Esophagus squamous epithelium (tissue), 5 donors: ENCODE measurements at places on chromosomes 5 and 9.

- no peak for DNase-seq
These were observed 33.5 kb downstream of the STRBP start for GRCh38 chr9:123234853-123235252.

DNA sequence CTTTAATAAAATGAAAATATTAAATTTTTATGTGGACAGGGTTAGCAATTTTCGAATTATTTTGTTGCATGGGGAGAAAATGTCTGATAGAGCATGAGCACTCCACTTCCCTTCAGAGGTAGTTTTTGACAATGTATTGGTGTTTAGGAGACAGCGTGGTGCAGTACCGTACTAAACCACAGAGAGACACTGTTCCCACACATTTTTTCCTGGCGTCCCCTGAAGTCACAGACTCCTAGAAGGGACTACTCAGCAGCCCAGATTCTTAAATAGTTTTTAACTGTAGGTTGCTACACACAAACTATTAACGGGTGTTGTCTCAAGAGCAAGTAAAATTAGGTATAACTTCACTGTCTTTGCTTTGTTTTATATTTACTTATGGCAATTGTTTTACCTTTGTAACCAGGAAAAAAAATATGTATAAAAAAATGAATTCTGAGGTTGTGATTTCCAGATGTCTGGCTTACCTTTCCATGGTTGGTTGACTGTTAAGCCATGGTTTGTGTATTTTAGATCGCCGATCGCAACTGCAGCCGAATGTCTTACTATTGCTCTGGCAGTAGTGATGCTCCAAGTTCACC lies 171.2 kb downstream of the DOCK8 start:
- DNase-seq: no peak

DNA sequence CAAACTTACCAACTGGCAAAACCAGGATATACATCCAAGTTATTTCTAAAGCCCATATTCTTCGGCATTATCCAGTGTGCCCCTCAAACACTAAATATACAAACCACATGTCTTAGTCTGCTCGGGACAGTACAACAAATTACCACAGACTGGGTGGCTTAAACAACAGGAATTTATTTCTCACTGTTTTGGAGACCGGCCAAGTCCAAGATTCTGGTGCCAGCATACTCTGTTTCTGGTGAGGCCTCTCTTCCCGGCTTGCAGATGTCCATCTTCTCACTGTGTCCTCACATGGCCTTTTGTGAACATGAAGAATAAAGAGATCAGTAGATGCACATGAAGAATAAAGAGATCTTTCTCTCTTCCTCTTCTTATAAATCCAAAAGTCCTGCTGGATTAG lies 12.9 kb upstream of the SLCO6A1 start:
- DNase-seq: no peak

GRCh38 chr5:174877987-174878386 lies 153.6 kb downstream of the MSX2 start:
- DNase-seq: no peak

GRCh38 chr5:859391-859790 lies 8.6 kb upstream of the ZDHHC11 start:
- no peak for DNase-seq
